ENCODE measurements at places on chromosomes 11 and 22.

GRCh38 chr11:86182976-86183584 is 61.5 kb upstream of the EED start:
- no peak for DNase-seq

GRCh38 chr11:30853439-30853838 is 267.3 kb upstream of the MPPED2 start:
- DNase-seq = no peak

GRCh38 chr11:27524155-27524554 is 17.6 kb upstream of the LIN7C start:
- no peak for DNase-seq

GRCh38 chr11:16126362-16126761 is 230.0 kb downstream of the SOX6 start:
- no peak for DNase-seq

GRCh38 chr11:78429209-78429608 is 11.6 kb upstream of the GAB2 start:
- no peak for DNase-seq

- no peak for DNase-seq
These were observed 121.5 kb downstream of the FAM76B start for GRCh38 chr11:95668131-95668530.

- no peak for DNase-seq
These were observed 22.3 kb downstream of the PPARA start for GRCh38 chr22:46172522-46173110.

DNA sequence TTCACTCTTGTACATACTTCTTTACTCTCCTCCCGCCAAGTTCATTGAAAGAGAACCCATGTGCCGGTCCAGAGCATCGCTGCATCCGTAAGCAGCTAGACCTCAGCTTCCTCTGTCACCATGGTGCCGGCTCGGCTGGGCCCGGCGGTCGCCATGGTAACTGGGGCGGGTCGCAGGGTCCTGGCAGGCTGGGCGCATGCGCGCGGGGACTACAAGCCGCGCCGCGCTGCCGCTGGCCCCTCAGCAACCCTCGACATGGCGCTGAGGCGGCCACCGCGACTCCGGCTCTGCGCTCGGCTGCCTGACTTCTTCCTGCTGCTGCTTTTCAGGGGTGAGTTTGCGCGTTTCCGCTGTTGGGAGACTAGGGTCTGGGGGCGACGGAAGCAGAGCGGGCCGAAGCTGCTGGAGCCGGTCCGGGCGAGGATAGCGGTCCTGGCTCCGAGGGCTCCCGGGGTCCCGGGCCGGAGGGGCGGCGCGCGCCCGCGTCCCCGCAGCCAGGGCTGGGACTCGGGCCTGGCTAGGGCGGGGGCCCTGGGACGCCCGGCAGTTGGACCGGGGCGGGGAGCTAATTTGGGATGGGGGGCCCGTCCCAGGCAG is at the start of gene JAM3:
JAM3 (plus strand) TSS at position 244 of the 597 bp plus-strand sequence; CDS start at position 256, 12 bp downstream.
- DNase-seq = peak; percentile 93

GRCh38 chr11:128669506-128670270 is 24.2 kb upstream of the FLI1 start:
- DNase-seq = no peak

- DNase-seq = no peak
These were observed 130.5 kb upstream of the ANO3 start for GRCh38 chr11:26201411-26201810.

- DNase-seq = no peak
These were observed 2.1 kb downstream of the ARHGEF12 start for GRCh38 chr11:120338107-120338933.

DNA sequence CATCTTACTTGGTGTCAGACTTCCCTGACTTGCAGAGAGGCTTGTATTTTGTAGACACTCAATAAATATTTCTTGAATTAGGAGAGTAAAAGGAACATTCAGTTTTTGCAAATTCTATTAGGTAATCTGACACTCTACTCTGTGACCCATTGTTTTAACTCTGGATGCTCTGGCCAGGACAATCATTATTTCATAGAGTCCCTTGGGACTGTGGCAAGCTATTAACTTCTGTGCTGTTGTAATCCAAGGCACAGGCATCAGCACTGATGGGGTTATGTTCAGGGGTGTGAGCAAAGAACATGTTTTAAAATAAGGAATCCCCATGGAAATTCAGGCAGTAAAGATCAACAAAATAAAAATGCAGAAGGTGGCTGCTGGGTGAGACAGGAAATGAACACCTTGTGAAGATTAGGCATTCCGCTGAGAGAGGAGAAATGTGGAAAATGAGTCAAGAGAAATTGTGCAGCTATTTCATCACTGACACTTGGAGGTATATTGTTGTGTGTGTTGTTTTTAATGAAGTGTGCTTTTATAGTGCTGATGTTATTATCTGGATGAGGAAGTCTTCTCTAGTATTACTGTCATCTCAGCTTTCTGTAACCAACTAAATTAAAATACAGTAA is 175.2 kb downstream of the WNT11 start:
- no peak for DNase-seq

GRCh38 chr22:39938509-39939111 is 21.6 kb upstream of the TMA7B start:
- DNase-seq = no peak

DNA sequence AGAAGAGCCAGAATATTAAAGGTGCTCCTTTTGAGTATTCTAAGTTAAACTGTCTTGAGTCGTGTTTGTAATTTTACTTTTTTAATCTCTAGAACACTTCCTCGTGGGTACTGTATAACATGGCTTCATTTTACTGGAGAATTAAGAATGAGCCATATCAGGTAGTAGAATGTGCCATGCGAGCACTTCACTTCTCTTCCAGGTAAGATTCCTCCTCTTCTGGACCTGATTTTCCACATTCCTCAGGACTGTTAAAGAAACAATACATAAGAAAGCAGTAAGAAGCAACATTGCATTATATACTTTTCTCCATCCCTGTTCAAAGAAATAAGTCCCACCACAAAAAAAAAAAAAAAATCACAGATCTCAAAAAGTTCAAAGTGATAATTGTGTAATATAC is 37.9 kb downstream of the TTC17 start:
- no peak for DNase-seq

DNA sequence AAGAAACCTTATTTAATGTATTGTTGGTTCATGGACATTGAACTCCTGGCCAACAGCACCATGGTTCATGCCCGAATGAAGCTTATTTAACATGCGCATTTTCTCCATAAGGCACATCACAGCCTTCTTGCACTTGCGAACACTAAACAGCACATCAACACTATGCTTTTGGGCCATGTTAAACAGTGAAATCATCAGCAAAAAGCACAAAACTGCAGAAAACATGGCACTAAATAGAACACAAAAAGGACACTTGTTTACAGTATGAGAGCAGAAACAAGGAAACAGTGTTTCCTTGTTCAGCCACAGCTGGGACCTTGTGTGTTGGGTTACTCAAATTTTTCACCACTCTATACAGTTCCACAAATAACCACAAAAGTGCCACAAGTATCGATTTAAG is 122.3 kb downstream of the MSANTD4 start:
- no peak for DNase-seq

DNA sequence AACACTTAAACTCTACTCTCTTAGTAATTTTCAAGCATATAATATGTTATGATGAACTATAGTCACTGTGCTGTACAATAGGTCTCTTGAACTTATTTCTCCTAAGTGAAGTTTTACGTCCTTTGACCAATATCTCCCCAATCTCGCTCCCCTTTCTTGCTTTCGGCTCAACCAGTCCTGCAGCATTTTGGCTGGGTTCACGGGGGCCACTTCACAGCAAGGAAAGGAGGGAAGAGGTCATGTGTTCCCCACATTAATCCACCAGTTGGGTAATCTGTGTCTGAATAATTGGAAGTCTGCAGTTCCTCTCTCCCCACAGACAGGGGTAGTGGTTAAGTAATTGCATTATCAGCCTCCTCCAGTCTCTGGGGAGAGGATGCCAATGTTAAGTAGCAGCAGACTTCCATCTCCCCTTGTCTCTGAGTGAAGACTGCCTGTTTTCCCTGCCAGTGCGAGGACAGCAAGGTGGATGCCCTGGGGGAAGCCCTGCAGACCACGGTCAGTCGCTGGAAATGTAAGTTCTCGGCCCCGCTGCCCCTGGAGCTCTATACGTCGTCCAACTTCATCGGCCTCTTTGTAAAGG is 59.2 kb upstream of the CRTAM start:
- no peak for DNase-seq

GRCh38 chr11:67665541-67666302 is 8.7 kb downstream of the ALDH3B2 start:
- peak; percentile 33 for DNase-seq

- DNase-seq = no peak
These were observed 93.1 kb downstream of the CADM1 start for GRCh38 chr11:115411120-115411519.

- DNase-seq = no peak
These were observed 75.2 kb downstream of the ADAMTS15 start for GRCh38 chr11:130523609-130524008.

DNA sequence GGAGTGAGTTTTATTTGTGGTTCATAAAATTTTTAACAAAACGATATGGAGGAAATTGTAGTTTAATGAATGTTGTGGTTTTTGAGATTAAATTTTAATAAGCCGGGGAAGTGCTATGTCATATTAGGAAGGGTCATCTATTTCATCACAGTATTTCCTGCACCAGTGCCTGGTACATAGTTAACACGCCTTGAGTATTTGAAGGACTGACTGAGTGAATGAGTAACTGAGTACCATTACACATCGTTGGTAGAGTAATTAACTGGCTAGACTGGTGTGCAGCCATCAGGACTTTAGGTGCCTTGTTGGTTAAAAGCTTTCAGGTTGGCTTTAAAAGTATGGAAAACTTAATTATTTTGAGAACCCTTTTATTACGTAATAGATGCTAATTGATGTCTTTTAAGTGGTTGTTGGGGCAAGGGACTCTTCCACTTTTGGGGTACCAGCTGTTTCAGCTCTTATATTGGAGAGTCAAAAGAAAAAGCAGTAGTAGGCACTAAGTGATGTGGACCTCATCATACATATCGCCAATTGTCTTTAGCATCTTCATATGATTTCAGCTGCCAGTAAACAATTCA is 101.8 kb downstream of the DDX10 start:
- no peak for DNase-seq

DNA sequence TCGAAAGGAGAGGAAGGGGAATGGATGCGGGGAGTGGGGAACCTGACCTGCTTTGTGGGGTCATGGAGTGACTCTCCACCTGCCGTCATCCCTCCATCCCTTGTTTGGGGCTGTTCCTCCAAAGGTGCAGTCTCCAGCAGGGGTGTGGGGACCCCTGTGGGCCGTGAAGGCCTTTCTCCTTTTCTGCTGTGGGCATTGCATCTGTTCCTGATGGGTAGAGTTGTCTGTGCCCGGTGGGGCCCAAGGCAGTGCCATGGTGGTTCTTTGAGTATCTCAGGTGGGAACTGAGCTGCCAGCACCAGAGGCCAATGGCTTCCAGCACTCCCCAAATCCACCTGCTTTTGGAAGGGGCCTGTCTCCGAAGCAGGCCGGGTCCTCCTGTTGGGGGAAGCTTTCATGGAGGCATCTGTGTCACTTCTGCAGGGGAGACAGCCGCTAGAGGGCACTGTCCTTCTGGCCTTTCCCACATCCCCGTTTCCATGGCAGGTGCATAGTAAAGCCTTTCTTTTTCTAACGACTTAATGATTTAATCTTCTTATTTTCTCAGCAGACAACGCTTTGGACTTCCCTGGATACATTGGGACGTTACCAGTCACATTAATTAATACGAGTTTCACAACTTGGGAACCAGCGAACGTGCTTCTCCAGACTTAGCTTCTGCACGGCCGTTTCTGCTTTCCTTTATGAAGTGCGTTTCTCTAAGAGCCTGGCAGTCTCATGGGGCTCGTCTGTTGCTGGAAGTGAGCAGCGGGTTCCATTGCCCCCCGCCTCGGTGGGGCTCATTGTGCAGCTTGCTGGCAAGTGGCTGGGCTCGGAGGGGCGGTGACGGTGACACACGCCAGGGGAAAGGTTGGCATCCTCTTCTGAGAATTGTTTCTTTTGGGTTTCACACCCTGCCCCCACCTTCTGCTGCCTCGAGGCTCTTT is 57.1 kb downstream of the PARVB start:
- DNase-seq = peak; percentile 79

- DNase-seq = no peak
These were observed 900.0 kb downstream of the JRKL start for GRCh38 chr11:97289823-97290222.

DNA sequence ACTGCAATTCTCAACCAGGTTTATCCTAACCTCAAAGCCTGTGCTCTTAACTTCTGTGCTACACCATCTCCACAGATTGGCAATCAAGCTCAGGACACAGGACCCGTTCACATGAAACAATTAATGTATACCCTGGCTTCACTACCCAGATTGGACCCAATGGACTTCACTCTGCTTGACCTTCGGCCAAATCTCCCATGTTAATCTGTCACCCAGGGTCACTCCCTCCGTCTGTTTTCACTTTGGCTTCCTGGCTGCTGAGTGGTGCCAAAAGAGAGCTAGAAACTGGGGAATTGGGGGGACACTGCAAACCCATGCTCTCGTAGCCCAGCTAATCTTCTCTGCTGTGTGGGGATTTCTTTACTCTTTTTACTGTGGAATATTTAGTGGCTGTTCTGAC is 216.1 kb upstream of the ZC3H12C start:
- no peak for DNase-seq

GRCh38 chr11:104275992-104276391 is 112.0 kb upstream of the PDGFD start:
- no peak for DNase-seq

DNA sequence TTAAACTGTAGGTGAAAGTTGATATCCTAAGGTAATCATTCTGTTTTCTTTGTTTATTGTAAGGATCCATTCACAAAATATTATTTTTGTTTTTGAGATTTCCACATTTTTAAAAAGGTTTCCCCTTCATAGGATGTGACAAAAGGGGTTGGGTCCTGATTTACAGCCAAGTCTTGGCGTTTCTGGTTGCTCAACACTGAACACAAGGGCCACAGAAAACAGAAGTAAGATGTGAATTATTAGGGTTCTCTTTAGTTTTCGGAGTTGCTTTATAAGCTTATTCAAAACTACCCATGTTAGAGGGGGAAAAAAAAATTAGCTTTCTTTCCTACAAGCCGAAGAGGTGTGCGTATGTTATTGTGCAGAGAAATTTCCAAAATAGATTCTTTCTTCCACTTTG is 30.0 kb upstream of the FLI1 start:
- no peak for DNase-seq

DNA sequence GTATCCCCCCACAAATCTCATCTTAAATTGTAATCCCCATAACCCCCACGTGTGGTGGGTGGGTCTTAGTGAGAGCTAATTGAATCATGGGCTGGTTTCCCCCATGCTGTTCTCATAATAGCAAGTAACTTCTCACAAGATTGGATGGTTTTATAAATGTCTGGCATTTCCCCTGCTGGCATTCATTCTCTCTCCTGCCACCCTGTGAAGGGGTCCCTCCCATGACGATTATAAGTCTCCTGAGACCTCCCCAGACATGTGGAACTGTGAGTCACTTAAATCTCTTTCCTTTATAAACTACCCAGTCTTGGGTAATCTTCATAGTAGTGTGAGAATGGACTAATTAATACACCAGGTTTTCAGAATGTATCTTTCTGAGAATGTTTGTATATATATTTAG is 1159.4 kb downstream of the FAM181B start:
- DNase-seq = no peak

DNA sequence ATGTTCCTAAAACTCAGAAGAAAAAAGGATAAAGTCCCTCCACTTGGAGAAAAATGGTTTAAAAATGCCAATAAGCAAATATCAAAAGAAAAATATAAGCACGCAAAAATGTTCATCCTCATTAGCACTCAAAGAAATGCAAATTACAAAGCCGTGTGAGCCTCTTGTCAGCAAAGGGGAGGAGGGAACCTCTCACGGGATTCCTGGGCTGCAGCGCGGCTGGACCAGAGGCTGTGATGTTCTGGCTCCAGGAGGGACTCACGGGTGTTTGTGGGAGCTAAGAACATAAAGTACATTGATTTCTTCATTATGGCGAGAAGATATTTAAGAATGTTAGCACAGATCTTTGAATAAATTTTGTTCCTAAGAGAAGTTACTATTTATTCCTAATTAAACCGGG is 1451.2 kb downstream of the BRD1 start:
- no peak for DNase-seq
